Fibroblast of the aortic adventitia (primary cell): ENCODE measurements at places on chromosomes 2 and 18.

DNA sequence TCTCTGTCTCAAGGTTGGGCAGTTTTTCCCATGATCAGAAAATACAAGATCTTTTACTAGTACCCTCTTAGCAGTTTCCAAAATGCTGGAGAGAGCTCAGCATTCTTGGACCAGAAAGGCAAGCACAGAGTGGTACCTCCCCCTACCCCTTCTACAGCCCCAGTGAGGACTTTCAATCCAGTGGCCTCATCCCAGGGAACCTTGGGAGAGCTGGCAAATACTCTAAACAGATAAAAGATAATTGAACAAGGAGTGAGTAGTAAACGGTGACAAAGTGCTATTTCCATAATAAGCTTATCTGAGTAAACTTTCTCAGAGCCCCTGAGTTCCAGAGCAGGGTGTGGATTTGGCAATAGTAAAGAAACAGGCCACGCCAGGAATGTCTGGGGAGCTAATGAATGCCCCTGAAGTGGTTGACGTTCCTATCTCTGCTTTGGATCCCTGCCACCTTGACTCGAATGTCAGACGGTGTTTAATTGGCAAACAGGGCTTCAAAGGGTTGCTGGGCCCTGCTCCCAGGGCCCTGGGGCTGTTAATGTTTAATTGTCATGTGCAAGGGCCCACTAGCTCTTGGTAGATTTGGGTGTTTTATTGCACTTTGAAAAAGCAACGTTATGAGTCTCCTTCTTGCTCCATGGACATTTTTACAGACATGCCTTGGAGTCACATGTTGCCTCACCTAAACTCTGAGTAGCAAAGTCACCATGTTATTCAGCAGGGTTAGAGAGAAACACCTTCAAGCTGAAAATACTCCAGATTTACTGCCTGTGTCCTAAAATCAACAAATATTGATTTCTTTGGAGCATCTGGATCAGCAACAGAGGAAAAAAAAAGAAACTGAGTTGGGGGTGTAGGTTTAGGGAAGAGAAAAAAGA, 239.9 kb downstream of the CYRIA start:
- DNase-seq: no peak

- DNase-seq: no peak
Measured at GRCh38 chr2:32212295-32212694, 46.6 kb downstream of the SLC30A6 start.

- DNase-seq: no peak
Measured at GRCh38 chr2:176082824-176083751, 674 bp downstream of the EVX2 start.

GRCh38 chr2:43332653-43333052, 106.2 kb upstream of the ZFP36L2 start:
- DNase-seq: no peak

- peak; percentile 42 for DNase-seq
Measured at GRCh38 chr2:119960821-119961220, 52.1 kb upstream of the EPB41L5 start.

GRCh38 chr2:100321179-100321865, 979 bp downstream of the LONRF2 start:
- DNase-seq: peak; percentile 21

GRCh38 chr2:98658816-98659490, 50.6 kb downstream of the UNC50 start:
- DNase-seq: no peak

DNA sequence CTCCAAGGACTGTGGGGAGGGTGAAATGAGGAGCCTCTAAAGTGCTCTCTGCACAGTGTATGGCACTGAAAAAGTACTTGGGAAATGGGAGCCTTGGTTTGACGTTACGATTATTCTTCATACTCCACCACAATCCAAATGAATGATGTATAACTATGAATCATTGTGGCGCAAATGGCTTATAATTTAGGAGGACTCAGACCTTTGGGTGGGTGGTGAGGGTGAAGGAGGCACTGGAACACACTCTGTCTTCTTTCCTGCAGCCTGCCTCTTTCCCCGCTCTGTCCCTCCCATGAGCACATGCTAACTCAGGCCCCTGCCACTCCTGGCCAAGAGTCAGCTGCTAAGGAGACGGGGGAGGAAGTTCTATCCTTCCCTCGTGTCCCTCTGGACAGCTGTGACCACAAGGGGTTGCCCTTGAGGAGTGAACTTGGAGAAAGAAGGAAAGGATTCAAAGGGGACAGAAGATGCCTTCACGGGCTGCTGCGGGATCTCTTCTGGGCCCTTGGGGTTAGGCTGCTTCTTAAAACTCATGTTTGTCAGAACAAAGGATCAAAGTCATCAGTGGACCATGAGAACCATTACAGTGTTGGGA, 36.5 kb downstream of the POLR1A start:
- no peak for DNase-seq

GRCh38 chr2:149278872-149279264, 51.5 kb upstream of the LYPD6 start:
- no peak for DNase-seq

GRCh38 chr2:168189835-168190569, 57.4 kb downstream of the STK39 start:
- DNase-seq: peak; percentile 61

GRCh38 chr18:69261406-69261805, 139.3 kb upstream of the DOK6 start:
- no peak for DNase-seq

DNA sequence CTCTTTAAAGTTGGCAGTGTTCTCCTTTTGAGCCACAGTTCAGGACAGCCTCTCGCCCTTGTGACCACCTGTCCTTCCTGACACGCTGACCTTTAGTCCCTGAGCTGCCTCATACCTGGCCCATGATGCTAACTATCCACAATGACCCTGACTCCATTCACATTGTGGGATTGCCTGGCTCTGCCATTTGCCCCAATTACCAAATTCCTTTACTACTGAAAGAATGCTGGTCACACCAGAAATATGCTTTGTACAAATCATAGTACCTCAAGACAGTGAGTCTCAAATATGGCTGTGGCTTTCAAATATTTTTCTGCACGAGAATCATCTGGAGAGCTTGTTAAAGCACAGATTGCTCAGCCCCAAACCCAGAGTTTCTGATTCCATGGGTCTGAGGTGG, 54.2 kb downstream of the LTBP1 start:
- no peak for DNase-seq

- no peak for DNase-seq
Measured at GRCh38 chr2:134714228-134714627, 4.6 kb downstream of the TMEM163 start.

DNA sequence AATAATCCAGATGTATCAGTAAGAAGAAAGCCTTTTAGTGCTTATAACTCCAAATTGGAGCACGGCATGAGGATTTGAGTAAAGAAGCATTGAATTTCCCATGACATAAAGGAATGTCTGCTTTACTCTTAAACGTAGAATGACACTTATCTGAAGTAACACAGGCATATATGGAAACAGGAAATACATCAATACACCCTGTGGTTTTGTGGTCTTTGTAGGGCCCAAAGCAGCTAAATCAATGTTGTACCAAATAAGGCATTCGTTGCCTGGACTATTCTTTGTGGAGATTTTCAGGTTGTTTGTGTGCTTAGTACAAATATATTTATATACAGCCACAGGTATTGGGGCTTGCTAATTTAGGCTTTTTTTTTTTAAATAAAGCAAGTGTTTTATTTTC, 660.5 kb downstream of the LRRTM4 start:
- DNase-seq: no peak

- peak; percentile 93 for DNase-seq
Measured at GRCh38 chr2:55887901-55888624, 35.5 kb downstream of the EFEMP1 start.

DNA sequence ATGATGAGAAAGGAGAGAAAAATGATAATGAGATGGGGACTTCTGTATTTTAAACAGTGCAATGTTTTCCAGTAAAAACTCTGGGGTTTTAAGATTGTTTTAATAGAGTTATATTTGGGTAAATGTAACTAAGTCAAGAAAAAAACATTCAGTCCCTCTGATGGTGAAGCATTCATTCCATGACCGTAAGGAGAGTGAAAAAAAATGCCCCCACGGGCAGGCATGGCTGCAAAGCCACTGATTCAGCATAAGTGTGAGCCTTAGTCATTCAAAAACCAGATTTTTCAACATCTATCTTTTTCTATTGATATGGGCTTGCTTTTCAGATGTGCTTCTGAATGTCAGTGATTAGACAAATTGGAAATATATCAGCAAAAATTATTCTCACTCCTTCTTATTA, 957.8 kb downstream of the SLC4A3 start:
- no peak for DNase-seq

- DNase-seq: no peak
Measured at GRCh38 chr2:132680544-132680943, 10.5 kb upstream of the LYPD1 start.

GRCh38 chr2:181677912-181678586, 2.3 kb downstream of the NEUROD1 start:
- DNase-seq: peak; percentile 82

DNA sequence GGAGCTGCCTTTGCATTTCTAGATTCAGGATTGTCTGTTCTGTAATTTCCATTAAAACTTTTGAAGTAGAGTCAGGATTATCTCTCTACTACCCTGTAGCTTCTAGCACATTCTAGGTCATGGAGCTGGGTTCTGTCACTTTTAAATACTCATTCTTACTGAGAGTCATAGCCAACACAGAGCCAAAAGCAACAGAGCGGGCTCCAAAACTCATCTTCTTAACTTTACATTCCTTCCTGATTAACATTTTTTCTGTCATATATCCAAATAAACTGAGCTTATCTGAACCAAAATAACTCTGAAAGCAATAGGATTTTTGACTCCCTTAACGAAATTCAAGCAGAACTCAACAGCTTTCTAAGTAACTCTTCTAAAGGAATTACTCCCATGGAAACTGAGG, 12.9 kb downstream of the PREPL start:
- DNase-seq: peak; percentile 89
